ENCODE measurements at places on chromosomes 5 and 9. TPM values are rescaled to one million over a fixed set of nuclear protein-coding genes. Genes with fewer than 3 reads are reported as not detected.

DNA sequence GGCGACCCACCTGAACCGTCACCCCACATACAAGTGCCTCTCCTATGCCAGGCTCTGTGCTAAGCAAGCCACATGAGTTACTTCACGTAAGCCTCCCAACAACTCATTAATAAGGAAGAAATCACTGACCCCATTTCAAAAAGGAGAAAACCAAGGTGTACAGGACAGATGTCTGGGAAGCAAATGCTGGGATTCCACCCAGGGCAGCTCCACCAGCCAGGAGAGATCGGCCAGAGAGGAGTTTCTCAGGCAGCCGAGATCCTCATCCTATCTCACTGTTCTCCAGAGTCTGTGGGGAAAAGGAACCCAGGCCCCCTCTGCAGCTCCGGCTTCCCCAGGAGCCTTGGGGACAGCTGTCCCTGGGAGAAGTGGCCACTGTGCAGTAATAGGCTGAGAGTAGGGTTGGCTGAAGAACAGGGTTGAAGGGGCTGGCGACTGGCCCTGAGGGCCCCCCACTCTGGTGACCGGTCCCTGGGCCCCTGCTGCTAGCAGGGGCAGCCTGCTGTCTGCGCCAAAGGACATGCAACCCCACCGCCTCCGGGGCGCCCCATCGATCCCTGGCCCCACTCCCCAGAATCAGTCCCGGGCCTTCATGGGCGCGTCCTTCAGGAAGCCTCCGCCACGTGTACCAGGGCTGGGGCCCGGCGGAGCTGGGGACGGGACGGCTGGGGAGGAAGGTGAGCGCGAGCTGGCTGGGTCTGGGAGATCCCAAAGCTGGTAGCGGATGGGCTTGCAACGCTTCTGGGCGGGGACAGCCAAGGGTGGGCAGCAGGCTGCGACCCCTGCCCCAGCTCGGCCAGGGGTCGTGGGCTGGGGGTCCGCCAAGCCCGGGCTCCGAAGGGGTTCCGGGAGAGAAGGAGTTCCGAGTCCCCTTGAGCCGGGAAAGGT, 44.1 kb upstream of the STXBP1 start:
- peak overlapping the region; percentile 87 for H3K27ac ChIP-seq
- peak overlapping the region; percentile 98 for H3K4me3 ChIP-seq
- H3K27me3 ChIP-seq: no peaks in the 10 kb centered on the region
- DNase-seq: peak; percentile 27
- H3K36me3 ChIP-seq: peaks cover 47% of the 10 kb centered on the region
- peaks cover 26% of the 10 kb centered on the region for H3K4me1 ChIP-seq

GRCh38 chr5:146213210-146213826, 9.9 kb downstream of the RBM27 start:
- H3K4me1 ChIP-seq: peaks cover 23% of the 10 kb centered on the region
- peaks cover 15% of the 10 kb centered on the region for H3K36me3 ChIP-seq
- peak; percentile 81 for DNase-seq
- no peak overlapping the region for H3K27ac ChIP-seq
- H3K4me3 ChIP-seq: no peak overlapping the region

DNA sequence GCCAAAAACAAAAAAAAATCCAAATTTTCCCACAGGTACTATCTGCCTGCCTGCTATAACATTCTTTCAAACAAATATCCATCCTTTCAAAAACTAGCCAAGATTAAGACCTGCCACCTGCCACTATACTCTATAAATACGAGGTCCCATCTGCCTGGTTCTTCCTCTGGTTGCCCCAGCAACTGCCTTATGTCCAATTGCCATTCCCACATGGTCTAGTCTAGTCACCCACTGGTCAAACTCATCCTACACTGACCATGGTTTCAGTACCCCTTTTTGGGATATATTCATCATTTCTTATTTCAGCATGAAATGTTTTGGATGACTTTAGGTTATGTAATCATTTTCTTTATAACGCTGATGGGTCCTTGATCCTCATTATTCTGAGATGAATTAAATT, 95.1 kb upstream of the CCNG1 start:
- DNase-seq: no peak
- no peaks in the 10 kb centered on the region for H3K27me3 ChIP-seq
- H3K4me1 ChIP-seq: no peaks in the 10 kb centered on the region
- no peak overlapping the region for H3K27ac ChIP-seq
- no peaks in the 10 kb centered on the region for H3K36me3 ChIP-seq

- no peaks in the 10 kb centered on the region for H3K36me3 ChIP-seq
- peaks cover 11% of the 10 kb centered on the region for H3K27me3 ChIP-seq
- H3K4me3 ChIP-seq: no peak overlapping the region
- H3K27ac ChIP-seq: no peak overlapping the region
- no peak for DNase-seq
- no peaks in the 10 kb centered on the region for H3K4me1 ChIP-seq
These were observed 31.4 kb upstream of the SYK start for GRCh38 chr9:90770182-90770738.

The NOXA1 gene
- 8.9 TPM for total RNA-seq

DNA sequence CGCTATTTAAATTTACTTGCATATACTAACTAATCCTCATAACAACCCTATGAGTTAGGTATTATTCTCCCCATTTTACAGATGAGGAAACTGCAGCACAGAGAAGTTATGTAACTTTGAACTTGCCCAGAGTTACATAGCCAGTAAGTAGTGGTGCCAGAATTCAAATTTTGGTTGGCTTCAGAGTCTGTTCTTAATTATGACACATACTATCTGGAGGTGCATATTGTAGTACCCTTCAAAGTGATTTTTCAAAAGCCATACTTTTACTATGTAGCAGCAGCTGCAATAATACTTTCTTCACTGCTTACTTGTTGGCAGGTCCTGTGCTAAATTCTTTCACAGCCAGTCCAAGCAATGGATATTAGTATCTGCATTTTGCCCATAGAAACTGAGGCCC, 16.4 kb downstream of the MAN2A1 start:
- H3K4me1 ChIP-seq: peaks cover 19% of the 10 kb centered on the region
- no peaks in the 10 kb centered on the region for H3K36me3 ChIP-seq
- H3K27ac ChIP-seq: no peak overlapping the region
- H3K27me3 ChIP-seq: no peaks in the 10 kb centered on the region
- no peak for DNase-seq

GRCh38 chr9:89448821-89449220, 49.1 kb downstream of the SEMA4D start:
- no peaks in the 10 kb centered on the region for H3K27me3 ChIP-seq
- H3K36me3 ChIP-seq: no peaks in the 10 kb centered on the region
- no peak overlapping the region for H3K4me3 ChIP-seq
- no peak overlapping the region for H3K27ac ChIP-seq
- H3K4me1 ChIP-seq: peaks cover 8% of the 10 kb centered on the region

DNA sequence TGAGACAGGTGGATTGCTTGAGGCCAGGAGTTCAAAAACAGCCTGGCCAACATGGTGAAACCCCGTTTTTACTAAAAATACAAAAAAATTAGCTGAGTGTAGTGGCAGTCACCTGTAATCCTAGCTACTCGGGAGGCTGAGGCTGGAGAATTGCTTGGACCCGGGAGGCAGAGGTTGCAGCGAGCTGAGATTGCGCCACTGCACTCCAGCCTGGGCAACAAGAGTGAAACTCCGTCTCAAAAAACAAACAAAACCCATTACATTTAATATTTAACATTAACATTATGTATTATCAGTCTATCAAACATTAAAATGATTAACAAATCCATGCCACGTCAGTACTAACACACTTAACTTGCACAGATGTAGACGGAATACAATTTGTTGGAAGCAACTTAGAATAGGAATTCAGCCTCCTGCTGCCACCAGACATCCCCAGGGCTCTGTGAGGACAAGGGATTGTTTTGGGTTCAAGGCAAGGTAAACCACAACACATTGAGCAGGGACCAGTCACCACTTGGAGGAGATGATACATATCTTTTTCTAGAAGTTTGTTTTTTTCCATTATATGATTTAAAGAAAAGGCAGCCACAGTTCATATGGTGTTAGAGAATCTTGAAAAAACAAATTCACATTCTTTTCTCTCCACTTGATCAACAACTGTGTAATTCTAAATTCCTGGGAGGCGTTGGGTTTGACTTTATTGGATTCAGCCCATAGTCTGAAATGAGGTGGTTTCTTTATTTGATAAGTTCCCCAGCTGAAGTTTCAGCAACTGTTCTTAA, 104.1 kb upstream of the BASP1 start:
- H3K27ac ChIP-seq: no peak overlapping the region
- no peaks in the 10 kb centered on the region for H3K36me3 ChIP-seq
- H3K27me3 ChIP-seq: no peaks in the 10 kb centered on the region

The WDR38 gene
- not detected for total RNA-seq

All from MCF 10A (cell line).